Stimulated activated CD8-positive, alpha-beta memory T cell treated with anti-CD3 and anti-CD28 coated beads, Interleukin-4, amount 100 ng/mL, for 1 hour (primary cell): ENCODE measurements at places on chromosomes 4 and X.

DNA sequence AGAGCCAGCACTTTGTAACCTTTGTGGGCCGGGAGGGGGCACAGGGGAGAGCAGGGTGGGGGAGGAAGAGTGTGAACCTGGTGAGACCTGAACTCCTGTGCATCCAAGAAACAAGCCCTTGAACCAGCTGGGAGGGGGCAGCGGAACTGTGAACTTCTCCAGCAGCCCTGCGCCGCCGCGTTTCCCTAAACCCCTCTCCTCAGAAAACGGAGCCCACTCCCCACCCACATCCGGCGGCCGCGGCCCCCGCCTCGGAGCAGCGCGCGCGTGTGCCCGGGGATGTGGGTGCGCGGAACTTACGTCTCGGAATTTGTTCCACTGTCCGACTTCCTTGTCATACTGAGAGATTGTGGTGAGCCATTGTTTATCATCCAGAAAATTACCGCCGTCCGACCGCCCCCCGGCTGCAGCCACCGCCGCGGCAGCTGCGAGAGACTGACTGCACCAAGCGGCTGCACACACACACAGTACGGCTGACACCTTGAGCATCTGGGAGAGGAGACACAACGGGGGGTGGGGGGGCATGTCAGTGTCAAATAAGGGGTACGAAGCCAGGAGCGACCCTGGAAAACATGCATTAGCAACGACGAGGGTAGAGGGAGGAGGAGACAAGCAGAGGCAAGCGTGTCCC lies 494 bp downstream of the SPOCK3 start:
- no peak for DNase-seq

- no peak for DNase-seq
Measured at GRCh38 chrX:30618160-30618765, 35.0 kb upstream of the GK start.

- no peak for DNase-seq
Measured at GRCh38 chr4:173253561-173253960, 80.6 kb downstream of the HMGB2 start.

- DNase-seq = no peak
Measured at GRCh38 chr4:47650584-47651130, 165.6 kb downstream of the ATP10D start.

- DNase-seq = no peak
Measured at GRCh38 chr4:73028621-73029020, 40.9 kb downstream of the COX18 start.

DNA sequence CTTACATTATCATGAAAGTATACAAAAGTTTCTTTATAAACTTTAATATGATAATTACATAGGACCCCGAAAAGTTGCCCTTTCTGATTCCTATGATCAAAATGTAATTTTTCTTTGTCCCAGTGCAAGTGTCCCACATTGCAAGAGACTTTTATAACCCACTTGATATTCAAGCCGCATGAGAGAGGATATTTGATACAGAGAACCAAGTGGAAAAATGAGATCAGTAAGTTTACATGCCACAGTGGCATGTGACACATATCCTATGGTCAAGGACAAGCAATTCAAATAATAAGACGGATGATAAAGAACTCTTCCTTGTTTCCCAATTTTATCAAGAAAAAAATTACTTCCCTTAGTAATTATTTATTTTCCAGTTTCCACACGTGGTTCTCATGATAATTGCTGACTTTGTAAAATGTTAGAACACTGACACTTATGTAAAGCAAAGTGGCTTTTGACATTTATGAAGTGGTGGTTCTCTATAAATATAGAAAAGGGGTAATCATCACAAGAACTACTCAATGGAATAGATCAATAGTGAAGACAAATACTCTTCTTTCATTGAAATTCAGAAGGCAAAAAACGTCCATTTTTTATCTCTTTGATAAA lies 273.7 kb upstream of the NOCT start:
- DNase-seq = no peak
